ENCODE measurements at places on chromosomes 11 and 22.
A peak's percentile ranks its signal among the peaks of the same experiment; 100 is the strongest.

GRCh38 chr11:61362542-61362875, 335 bp downstream of the TMEM138 start:
- DNase-seq: no peak

DNA sequence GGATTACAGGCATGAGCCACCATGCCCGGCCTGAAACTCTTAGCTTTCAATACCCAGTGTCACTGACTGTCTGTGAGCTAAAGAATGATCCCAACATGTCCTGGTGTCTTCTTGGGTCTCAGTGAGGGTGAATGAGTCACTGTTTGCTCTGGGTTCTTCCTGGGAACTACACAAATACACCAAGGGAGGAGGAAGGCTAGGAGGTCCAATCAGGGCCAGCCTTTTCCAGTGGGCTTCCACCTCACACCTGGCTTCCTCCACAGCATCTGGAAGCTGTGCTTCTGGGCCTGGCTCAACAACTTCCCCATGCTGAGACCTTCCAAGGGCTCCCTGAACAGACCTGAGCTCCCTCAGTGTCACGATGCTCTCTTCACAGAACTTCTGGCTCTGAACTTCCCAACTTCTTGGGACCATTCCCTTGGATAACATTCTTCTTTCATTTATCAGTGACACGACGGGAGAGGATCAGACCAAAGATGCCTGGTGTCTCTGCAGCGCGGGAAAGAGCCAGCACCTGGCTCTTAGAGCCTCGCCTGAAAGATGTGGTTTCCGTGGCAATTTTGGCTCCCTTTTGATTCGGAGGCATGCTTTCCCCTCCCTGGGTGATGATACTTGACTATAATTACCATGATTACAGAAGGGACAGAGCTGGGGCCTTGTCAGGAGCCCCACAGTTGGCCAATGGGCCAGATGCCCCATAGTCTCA, 22.3 kb upstream of the CHRM4 start:
- DNase-seq: peak; percentile 75

- DNase-seq: no peak
Observed at GRCh38 chr11:12485328-12485727, 108.0 kb downstream of the PARVA start.

DNA sequence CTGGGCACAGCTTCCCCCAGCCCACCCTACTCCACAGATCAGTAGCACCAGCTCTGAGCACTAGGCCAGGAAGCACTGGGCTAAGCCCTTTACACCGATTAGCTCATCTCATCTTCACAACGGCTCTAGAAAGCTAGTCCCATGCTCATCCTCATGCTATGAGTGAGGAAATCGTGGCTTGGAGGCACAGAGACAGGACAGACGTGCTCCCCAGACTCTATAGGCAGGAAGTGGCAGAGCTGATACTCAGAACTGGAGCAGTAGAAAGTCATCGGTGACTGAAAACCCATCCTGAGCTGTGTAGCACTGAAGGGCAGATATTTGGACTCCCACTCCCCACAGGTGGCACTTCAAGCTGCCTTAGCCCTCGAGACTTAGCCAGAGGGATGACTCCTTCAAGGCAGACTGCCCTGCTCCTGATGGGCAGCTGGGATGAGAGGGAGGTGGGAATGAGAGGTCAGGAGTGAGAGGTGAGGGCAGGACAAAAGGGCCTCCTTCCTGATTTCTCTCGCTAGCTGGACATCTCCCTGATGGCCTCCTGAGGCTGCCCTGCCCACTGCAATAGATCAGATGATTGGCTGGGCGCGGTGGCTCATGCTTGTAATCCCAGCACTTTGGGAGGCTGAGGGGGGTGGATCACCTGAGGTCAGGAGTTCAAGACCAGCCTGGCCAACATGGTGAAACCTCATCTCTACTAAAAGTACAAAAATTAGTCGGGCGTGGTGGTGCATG, 9.7 kb downstream of the CD5 start:
- DNase-seq: no peak

GRCh38 chr22:49198705-49199084, 629.0 kb downstream of the BRD1 start:
- DNase-seq: no peak

- no peak for DNase-seq
Observed at GRCh38 chr11:70048279-70049024, 29.7 kb upstream of the ANO1 start.

- no peak for DNase-seq
Observed at GRCh38 chr22:20146777-20147176, 4.1 kb downstream of the CCDC188 start.

DNA sequence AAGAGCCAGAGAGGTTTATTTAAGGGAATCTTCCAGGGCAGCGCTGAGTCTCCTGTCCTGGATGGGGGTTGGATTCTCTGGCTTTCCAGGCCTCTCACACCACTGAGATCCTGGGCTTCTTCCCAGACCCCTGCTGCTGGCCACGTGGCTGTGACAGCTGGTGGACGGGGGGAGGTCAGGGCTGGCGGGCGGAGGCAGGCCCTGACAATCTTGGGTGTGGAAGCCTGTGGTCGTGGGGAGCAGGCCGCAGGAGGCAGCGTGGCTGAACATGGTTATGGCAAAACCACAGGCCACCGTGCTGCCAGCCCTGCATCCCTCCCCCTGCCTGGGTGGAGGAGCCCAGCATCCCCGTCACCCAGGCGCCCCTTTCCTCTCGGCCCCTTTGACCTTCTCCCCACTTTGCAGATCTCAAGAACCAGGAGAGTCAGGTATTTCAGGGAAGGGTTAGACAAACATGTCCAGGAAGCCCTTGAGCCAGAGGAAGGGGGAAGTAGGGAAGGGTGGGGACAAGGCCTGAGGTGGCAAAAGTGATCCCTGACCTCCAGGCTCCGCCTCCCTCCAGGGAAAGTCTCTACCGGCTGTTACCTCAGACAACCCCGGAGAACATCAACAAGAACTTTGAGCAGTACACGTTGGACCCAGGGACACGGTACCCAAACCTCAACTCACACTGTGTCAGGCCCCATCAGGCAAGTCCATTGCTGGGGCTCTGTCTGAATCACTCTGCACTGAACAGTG, 111.8 kb downstream of the MICAL2 start:
- DNase-seq: no peak

DNA sequence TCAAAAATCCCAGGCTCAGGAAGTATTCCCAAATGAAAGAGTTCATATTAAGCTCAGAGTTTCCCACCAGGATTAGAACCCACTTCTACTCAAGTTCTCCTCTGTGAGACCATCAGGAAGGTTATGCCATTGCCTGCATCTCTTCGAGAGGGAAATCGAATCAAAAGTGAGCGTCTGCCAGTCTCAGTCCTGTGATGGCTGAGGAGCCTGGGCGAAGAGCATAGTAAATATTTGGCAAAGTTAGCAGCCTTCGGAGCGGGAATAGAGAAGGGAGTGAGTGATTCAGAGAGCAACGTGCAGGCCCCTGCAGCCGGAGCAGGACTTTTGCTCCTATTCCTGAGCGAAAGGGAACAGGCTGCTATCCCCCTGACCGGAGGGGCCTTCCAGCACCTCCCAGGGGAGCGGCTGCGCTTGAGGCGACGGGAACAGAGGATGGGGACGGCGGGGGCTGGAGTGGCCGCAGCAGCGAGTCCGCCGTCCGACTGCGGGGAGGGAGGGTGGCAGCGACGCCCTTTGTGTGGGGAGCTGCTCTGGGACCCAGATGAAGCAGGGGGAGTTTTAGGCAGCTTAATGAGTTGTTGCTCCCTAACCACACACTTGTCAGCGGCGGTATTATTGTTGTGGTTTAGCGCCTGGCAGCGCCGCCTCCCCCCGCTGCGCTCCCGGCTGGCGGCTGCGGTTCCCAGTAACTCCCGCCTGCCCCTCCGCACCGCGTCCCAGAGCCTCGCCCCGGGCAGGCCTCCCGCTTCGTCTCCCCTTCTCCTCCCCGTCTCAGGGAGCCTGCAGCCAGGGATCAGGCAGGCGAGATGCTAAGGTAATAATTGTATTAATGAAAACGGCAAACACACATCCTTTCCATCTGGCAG, 21.7 kb upstream of the NRGN start:
- DNase-seq: no peak

DNA sequence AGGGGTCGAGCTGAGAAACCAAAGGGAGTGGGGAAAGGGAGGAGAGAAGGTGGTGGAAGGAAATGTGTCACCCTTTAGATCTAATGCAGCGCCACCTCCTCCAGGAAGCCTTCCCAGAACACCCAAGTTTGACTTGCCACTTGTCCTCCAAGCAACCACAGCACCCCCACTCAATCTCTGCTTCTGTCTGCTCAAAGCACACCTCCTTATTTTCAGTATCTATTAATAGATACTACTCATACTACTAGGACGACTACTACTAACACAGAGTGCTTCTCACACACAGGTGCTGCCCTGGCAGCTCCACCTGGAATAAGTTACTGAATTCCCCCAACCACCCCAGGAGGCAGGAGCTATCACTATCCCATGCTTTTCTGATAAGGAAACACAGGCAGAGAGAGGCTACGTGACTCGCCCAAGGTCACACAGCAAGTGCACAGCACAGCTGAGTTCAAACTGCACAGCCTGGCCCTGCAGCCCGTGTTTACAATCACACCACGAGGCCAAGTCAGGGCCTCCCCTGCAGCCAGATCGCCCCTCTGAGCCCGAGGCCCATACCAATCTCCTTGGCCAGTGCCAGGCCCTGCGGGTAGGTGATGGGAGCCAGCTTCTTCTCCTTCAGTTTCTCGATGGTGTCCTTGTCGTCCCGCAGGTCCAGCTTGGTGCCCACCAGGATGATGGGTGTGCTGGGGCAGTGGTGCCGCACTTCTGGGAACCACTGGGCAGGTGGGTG, 13.2 kb downstream of the RAC2 start:
- no peak for DNase-seq

DNA sequence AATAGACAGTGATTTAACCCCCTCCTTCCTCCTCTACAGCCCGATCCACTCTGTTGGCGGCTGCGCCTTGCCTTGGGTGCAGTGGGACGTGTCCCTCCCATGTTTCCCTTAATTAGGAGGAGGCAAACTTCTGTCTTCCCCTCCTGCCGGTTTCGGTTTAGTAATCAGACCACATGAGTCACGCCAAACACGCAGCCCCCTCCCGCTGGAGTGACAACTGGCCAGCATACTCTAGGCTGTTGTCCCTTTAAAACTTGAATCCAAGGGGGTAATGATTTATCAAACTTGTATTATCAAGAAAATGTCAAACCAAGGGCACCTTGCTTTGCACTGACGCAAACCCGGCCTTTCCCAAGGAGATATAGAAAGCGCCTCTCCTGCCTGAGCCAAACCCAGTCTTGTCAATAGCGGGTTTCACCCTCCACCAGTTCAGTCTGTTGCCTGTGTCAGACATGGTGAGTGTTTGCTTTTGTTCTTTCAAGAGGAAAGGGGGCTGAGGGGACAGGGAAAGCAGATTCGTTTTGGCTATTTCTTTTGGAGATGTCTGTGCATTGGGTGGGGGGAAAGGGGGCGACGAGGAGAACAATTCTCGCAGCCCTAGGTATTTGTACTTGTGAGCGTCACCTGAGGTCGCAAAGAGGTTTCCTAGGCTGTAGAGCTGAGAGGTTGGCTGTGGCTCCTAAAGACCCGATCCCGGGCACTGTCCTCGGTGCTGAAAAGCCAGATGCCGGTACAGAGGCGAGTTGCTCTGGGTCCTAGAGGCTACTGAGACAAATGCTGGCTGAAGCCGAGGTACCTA, at the start of gene SLC6A5:
Gene SLC6A5, plus strand, starts transcription at position 388 of the 799 bp plus-strand sequence. Its CDS starts 65 bp downstream, at position 453.
- no peak for DNase-seq

- DNase-seq: no peak
Observed at GRCh38 chr22:34210301-34210700, 290.0 kb upstream of the LARGE1 start.

DNA sequence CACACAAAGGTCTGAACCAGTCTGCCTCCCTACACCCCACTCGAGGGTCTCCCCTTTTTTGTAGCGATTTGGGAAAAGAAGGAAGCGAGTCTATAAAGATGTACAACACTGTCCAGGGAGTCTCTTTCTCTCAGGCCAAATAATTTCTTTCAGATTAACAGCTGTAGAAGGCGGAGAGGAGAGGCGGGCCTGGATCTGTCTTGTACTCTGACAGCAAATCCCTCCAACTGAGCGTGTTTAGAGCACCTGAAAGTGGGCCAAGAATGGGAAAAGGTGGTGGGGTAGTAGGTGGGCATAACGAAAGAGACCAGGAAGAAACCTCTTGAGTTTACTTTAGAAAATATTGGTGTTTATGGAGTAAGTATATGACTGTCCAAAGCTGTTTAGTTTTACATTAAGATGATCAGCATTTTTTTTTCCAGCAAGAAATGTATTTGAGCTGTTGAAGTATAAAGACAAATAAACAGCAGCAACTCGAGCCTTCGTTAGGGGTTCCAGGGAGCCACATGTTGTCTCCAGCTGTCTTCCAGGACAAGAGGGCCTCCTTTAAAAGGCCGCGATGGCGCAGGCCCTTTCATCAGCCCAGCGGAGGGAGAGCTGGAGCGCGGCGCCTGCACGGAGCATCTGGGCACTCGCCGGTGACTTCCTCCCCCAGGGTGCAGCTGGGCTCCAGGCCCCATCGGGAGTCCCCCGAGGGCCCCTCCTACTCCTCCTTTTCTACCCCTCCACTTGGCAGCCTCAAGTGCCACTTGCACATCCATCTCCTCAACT, 34.9 kb downstream of the SCUBE1 start:
- peak; percentile 49 for DNase-seq

- DNase-seq: no peak
Observed at GRCh38 chr22:40058265-40058664, 63.5 kb downstream of the FAM83F start.

DNA sequence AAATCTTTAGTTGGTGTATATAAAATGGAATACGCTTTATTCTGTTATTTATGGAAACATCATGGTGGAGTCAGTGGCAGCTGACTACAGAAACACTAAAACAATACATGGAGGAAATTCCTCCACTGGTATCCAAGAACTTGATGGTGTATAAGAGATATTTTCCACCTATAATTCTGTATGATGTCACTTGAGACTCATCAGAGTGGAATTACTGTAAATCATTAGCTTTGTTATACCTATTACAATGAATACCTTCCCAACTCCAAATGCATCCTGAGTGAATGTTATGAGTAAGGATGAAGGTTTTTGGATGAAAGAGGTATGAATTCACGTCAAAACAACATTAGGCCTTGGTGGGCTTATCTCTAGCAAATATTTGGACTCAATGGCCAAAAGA, 258.5 kb upstream of the SORL1-AS1 start:
- no peak for DNase-seq

GRCh38 chr11:112584672-112585071, 324.0 kb upstream of the PLET1 start:
- peak; percentile 12 for DNase-seq

GRCh38 chr11:66126808-66127555, 56.9 kb downstream of the PACS1 start:
- no peak for DNase-seq

- no peak for DNase-seq
Observed at GRCh38 chr22:23831781-23832180, 7.0 kb downstream of the DERL3 start.

DNA sequence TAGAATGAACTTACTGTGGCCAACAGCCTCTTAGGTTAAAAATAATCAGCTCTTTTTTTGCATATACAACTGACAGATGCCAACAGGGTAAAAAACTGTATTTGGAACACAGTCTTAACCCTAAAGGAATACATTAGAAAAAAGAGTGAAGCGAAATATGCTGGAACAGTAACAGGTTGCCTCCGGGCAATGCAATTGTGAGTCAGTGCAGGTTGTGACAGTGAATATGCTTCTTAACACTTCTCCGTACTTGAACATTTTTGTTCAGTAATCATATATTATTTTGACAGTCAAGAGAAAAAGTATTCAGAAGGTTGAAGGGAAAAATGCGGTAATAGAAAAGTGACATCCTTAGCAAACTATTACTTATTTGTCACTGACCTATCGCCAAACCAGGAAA, 98.5 kb downstream of the DBX1 start:
- DNase-seq: no peak

Measured in NCI-H1436 treated with DMSO at 0.1 percent for 48 hours (cell line).